ENCODE measurements at places on chromosomes 6 and 20.
A peak's percentile ranks its signal among the peaks of the same experiment; 100 is the strongest.

GRCh38 chr6:37582306-37582705, 82.6 kb upstream of the CCDC167 start:
- no peak for DNase-seq

- DNase-seq: no peak
These were observed 319.6 kb upstream of the ARID1B start for GRCh38 chr6:156457601-156458000.

DNA sequence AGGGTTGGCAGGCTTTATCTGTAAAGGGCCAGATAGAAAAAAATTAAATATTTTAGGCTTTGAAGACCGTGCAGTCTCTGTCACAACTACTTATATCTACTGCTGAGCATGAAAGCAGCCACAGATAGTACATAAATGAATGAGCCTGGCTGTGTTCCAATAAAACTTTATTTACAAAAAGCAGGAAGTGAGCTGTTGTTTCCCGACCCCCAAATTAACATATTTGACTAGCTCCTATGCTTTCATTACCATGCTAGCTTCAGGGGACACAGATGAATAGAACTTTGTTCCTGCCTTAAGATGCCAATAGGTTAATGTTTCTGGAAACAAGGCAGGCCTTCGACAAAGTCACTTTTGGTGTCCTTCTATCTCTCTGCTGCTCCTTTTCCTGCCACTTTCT, 1058.0 kb upstream of the FLRT3 start:
- no peak for DNase-seq

DNA sequence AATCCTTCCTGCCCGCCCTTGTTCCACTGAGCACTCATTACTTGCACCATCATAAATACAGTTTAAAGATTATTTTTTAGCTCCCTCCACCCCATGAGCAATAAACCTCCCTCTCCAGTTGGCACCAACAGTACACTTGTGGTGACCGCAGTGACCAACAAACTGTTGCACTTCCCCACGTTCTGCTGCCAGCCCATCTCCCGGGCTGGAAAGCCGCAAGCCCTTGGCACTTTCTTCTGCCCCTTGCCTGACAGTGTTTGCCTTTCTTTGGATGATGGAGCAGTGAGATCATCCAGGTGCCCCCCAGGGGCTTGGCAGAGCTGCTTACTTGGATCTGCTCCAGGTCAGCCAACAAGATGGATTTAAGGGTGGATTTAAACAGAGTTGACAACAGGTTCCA, 21.6 kb downstream of the KCNB1 start:
- no peak for DNase-seq

GRCh38 chr20:3077618-3078134, 6.3 kb downstream of the OXT start:
- no peak for DNase-seq

GRCh38 chr6:15623276-15624116, 39.3 kb downstream of the DTNBP1 start:
- DNase-seq: no peak

DNA sequence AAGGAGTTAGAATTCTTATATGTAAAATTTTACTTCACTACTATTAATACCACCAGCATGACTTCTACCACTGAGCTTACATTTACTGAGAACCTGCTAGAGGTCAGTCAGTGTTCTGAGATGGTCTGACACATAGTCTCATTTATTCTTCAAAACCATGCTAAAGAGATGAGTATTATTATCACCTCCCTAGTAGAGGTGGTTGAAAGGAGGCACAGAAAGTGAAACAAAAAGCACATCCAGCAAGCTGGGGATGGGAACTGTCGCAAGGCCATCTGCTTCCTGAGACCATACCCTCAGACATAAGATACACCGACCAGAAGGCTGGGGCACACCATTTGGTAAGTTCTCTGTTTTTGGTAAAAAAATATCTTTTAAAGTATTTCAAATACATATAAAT, 137.7 kb downstream of the INSM1 start:
- DNase-seq: no peak

DNA sequence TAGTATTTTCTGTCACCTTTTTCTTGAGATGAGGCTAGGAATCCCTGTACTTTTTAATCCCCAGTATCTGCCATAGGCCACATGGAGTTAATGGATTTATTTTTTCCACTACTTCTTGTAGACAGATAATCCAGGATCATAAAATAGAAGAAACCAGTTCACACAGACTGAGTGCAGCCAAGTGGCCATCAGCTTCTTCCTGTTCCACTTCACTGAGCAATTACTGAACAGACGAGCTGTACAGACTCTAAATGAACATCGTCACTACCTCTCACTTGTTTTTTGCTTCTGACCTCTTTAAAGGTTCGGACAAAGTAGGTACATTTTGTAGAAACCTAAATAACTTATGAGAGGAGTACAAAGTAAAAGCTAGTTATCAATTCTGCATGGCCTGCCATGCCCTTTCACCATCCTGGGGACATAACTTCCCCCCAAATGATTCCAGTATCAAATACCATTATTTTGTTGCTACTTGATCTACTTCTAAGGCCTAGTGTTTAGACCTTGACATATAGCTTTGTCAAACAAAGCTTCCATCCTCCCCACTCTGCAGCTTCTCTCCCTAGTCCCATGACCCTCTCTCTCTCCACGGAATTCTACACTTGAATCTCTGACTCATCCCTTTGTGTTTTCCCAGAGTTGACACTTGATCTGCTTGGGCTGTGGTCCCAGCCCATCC, 34.4 kb upstream of the ARHGAP18 start:
- no peak for DNase-seq

- DNase-seq: peak; percentile 46
These were observed 44.1 kb downstream of the PREX1 start for GRCh38 chr20:48783533-48784272.

DNA sequence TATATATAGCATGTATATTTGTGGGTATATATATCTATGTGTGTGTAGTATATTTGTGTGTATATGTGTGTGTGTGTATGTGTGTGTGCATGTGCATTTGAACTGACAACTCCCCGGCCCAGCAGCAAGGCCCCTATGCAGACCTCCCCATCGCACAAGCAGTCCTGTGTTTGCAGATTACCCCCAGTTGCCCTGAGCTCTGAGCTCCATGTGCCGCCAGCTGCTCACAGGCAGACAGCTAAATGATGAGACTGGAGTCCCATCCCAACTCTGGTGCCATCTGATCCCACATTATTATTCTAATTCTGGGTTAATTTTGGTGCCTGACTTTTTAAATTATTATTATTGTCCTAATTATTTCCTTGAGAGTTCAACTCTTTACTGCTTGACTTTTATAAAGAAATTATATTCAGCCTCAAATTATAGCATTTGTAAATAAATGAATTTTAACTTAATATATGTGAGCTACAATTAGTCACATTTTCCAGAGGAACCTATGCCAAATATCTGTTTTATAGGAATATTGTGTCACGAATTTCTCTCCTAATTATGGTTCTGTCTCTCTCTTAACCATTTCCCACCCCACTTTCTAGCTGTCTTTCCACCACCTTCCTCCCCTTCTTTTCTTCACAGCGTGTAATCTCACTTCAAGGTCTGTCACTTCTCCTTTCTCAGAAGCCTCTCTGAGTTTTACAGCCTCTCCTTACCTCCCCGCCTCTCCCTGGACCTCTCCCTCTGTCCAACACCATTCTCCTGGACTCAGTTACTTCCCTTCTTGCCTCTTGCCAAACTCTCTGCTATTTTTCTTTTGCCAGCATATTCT, 90.6 kb upstream of the SYNDIG1 start:
- no peak for DNase-seq

- peak; percentile 42 for DNase-seq
These were observed 14.5 kb downstream of the ADISSP start for GRCh38 chr20:3753098-3753497.

Data from T follicular helper cell (primary cell).